ENCODE measurements at places on chromosomes 5 and 9.

GRCh38 chr5:157464519-157465171, 4.6 kb downstream of the NIPAL4 start:
- peak; percentile 95 for DNase-seq

GRCh38 chr5:89147031-89147430, 264.0 kb upstream of the MEF2C start:
- DNase-seq: peak; percentile 24

GRCh38 chr5:66436721-66437120, 159.5 kb upstream of the MAST4 start:
- DNase-seq: no peak

GRCh38 chr5:155430192-155430591, 416.6 kb downstream of the KIF4B start:
- no peak for DNase-seq

- DNase-seq: no peak
Observed at GRCh38 chr5:135709208-135709575, 125.3 kb upstream of the SLC25A48 start.

GRCh38 chr5:124742983-124743601, 3.3 kb downstream of the ZNF608 start:
- DNase-seq: peak; percentile 82

Measured in fibroblast of skin of abdomen (primary cell).